ENCODE measurements at places on chromosomes 7 and 10.
A peak's percentile ranks its signal among the peaks of the same experiment; 100 is the strongest.

DNA sequence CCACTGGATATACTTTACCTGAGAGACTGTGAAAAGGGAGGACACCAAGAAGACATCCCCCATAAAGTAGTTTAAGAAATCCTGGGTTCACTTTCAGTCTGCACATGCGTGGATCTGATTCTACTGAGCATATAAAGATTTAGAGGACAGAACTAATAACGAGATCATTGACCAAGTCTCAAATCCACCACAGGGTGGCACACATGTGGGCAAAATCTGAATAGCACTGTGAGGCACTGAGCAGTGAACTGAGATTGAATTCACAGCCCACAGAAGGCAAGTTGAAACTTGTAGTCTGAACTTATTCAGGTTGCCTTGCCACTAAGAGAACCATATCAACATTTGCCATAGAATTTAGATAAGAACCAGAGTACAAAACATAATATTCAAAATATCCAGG, 818.6 kb downstream of the GRID1 start:
- DNase-seq: no peak

GRCh38 chr10:109851616-109852474, 71.5 kb downstream of the XPNPEP1 start:
- no peak for DNase-seq

- peak; percentile 50 for DNase-seq
These were observed 49.3 kb downstream of the PPP1R17 start for GRCh38 chr7:31735991-31736982.

DNA sequence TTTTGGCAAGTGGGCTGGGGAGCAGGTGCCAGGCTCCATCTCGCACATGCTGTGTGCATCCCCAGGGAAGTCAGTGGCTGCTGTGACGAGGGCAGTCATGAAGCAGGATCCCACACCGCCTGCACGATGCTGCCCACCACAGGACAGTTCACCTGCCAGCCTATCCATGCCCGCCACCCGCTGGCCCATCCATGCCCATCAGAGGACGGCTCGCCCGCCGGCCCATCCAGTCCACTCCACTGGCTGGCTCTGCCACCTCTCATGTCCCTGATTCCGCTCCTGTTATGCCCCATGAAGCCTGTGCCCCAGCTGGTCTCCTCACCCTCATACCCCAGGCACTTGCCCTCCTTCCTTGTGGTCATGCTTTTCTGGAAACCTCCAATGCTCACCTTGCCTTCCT, 18.2 kb upstream of the INMT start:
- no peak for DNase-seq

- DNase-seq: no peak
These were observed 31.6 kb downstream of the SH2D4B start for GRCh38 chr10:80569131-80569895.

DNA sequence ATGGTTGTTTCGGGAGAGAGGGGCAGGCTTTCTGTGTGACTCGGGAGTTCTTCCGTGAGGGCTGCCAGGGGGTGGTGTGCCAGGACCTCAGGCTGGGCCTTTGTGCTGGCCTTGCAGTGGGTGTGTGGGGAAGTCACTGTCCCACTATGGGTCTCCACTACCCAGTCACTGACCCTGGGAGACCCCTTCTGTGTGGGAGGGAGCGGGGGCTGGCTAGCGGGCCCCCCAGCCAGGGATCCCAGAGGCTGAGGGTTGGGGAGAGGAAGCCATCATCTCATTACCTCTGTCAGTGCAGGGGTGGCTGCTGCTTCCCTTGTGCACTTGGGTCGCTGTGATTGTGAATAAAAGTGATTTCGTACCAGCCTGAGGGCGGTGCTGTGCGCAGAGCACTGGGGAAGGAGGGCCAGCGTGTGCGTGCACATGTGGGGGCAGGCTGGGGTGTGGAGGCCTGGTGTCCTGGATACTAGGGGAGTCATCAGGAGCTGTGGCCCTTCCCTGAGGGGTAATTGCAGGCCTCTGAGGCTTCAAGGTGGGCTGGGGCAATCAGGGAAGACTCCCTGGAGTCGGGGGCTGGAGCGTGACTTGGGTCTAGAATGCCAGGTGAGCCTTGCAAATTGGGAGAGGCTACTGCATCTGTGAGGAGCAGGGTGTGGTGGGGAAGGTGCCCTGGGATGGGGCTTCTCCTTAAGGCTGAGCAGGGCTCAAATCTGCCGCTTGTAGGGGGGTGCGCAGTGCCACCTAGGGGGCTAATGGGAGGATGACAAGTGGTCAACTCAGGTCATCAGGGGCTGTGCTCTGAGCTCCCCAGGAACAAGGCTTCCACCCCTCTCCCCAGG, 98.9 kb downstream of the NEURL1 start:
- DNase-seq: peak; percentile 85

DNA sequence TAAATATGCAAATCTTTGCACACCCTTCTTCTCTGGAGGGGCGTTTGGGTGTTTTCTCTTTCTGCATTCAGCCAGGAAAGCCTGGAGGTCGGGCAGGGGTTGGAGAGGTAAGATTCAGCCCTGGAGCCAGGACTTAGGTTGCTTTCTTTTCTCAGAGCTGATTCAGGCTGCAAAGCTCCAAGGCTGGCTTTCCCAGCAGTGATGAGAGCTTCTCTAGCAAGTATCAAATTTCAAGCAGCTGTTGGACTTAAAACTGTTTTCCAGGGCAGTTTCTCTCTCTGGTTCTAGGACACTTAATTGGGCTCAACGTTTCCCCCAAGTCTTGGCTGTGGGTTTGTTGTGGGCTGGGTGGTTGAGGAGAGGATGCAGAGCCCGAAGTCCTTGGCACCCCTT, 608 bp downstream of the AKR1B10 start:
- DNase-seq: peak; percentile 11

GRCh38 chr10:72171175-72171630, 44.6 kb upstream of the ANAPC16 start:
- peak; percentile 26 for DNase-seq

- no peak for DNase-seq
These were observed 45.3 kb downstream of the JAZF1 start for GRCh38 chr7:28135315-28135714.

GRCh38 chr7:457814-458510, 61.7 kb downstream of the PDGFA start:
- no peak for DNase-seq

DNA sequence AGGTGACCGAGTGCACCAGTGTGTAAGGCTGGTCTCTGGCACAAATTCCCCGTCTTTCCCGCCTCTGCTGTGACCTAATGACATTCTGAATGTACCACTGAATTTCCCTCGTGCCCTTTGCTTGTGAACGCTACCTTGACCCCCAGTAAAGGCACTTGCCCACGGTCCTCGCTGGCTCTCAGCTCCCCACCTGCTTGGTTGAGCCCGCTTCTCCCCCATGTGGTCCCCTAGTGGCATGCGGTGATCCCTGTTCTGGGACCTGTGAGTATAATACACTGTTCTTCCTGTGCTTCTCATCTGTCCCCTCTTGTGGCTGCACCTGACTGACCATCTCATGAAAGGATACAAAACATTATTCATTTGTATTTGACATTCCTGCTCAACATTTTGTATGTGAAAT, 495.7 kb downstream of the INHBA start:
- DNase-seq: no peak

DNA sequence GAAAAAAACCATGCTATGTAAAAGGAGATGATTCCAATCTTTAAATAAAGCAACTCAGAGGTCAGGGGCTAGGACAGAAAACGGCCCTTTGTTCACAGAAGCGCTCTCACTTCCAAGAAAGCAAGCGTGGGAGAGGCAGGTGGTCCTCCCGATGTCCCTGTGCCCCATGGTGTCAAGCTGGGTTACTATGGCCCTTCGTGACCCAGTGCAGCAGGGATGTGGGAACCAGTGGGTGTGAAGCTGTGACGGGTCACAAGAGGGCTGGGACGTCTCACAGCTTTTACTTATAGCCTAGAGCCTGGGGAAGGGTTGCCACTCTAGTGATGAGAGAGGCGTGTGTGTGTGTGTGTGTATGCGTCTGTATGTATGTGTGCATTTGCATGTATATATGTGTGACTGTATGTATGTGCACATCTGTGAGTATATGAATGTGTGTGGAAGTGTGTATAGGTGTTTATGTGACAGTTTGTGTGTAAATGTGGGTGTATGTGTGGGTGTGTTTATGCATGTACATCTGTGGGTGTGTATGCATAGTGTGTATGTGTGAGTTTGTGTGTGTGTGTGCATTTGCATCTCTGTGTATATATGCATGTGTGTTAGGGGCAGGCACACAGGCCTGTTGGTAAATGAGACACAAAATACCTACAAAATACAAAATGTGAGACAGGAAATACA, 25.2 kb downstream of the HTRA1 start:
- no peak for DNase-seq

DNA sequence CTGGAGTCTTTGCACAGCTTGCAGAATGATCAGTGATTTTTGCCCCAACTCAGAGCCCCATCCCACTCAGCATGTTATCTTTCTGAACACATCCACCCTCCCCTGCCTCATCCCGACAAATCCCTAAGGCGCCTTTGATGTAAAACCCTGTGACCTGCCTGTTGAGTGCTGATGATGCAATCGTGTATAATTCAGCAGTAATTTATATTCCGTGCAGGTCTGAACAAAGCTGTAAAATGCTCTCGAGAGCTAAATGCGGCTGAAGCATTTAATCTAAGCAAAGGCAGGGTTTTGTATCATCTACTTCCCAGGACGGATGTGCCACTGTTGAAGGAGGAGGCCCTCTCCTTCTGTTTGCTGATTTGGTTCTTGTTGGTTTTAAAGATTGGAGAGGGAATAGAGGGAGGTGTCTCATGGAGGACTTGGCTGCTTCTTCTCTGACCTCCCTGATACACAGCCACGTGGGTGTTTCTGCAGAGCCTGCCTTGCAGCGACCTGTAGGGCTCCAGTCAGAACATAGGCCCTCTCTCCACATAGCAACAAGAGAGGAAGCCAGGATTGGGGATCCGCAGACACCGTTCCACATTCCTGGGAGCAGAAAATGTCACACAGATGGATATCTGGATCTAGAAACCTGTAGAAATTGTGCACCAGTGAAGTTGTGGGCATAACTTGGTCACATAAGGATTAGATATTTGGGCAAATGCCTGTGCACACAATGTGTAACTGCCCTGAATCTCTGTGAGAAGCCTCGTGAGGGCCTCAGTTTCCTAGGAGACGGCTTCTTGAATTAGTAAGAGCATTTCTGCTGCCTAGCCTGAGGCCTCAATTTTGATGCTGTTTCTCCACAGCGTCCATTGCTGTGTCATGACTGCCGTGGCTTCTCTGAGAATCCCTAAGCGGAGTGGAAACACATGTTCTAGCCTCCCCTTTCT, 90.2 kb upstream of the AGK start:
- DNase-seq: no peak

DNA sequence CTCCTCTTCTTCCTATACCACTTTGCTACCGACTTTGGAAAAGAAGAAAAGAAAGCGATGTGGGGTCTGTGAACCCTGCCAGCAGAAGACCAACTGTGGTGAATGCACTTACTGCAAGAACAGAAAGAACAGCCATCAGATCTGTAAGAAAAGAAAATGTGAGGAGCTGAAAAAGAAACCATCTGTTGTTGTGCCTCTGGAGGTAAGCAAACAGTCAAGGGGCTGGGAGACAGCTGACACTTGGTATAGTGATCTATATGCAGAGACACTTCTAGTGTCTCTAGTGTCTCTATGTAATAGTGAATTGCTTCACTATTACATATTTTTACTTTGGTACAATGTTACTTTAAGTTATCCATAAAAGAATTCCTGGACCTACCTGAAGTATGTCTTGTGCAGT, 13.9 kb downstream of the TET1 start:
- no peak for DNase-seq

GRCh38 chr7:100543586-100543985, 4.6 kb downstream of the AGFG2 start:
- no peak for DNase-seq

GRCh38 chr7:72492461-72493065, 80.4 kb upstream of the CALN1 start:
- no peak for DNase-seq

DNA sequence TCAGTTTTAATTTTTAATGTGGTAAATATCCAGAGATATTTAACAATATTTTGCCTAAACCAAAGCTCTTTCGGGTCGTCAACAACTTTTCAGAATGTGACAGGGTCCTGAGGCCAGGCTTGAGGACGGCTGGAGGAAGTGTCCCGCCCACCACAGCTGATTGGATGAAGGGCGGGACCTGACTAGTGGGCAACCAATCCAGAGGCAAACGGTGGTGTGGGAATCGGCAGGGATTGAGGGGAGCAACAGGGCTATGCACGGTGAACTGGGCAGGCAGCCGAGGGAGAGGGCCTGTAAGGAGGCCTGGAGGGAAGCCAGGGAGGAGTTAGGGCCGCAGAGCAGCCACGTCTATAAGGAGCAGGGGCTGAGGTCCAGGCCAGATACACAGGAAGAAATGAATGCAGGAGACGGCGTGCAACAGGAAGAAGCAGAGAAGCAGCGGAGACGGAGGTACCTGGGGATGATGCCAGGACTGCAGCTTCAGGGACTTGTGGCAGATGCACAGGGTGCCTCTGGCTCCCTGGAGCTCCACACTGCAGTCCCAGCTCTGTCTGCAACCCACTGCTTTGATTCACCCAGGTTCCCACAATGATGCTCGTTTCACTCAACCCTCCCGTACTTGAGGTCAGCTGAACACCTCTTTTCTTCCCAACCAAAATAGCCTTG, 46.1 kb upstream of the ZMIZ1 start:
- peak; percentile 54 for DNase-seq

DNA sequence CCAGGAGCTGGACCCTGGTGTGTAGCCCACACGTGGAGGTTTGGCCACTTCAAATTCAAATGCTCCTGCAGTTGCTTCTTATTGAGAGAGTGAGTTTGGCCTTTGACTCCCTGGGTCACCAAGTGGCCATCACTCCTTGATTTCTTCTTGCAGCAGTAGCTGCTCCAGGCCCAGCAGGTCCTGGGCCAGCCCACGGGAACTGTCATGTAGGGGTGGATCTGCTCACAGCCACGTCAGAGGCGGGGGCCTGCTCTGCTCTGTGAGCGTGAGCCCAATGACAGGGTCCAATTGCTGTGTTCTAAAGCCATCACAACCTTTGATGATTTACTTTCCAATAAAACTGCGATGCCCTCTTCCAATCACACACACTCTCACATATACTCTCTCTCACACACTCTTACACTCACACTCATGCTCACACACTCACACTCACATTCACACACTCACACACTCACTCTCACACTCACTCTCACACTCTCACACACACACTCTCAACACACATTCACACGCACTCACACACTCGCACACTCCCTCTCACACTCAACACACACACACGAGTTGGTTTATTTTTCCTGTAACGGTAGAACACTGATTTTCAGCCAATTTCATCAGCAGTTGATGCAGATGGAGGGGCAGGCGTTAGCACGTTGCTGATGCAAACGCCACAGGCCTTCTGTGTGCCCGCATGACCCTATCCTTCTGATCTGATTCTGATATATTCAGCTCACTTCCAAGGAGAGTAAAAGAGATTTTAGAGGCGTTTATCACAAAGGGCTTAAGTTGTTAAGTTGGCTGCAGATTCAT, 210.7 kb upstream of the PPP2R2D start:
- DNase-seq: no peak

DNA sequence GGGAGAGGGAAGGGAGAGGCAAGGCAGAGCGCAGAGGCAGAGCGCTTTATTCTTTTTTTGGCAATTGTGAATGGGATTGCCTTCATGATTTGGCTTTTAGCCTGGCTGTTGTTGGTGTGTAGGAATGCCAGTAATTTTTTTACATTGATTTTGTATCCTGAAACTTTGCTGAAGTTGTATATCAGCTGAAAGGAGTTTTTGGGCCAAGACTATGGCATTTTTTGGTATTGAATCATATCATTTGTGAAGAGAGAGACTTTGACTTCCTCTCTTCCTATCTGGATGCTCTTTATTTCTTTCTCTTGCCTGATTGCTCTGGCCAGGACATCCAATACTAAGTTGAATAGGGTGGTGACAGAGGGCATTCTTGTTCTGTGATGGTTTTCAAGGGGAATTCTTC, 291.3 kb downstream of the REEP3 start:
- no peak for DNase-seq

GRCh38 chr7:140403878-140404564, at the start of gene RAB19:
Gene RAB19 (plus strand): TSS chr7:140404058. CDS start chr7:140407647, 3,589 bp downstream.
- no peak for DNase-seq
